ENCODE measurements at places on chromosomes 7 and 10. TPM values are rescaled to one million over a fixed set of nuclear protein-coding genes. Genes with fewer than 3 reads are reported as not detected.

The AGR2 gene
- 3.3 TPM for polyA plus RNA-seq

The OR9A2 gene
- polyA plus RNA-seq, result not detected

The SEC31B gene
- 3.6 TPM for polyA plus RNA-seq

The HILPDA gene
- 333 TPM for polyA plus RNA-seq

The CALML3 gene
- 224 TPM for polyA plus RNA-seq
